Hypothalamus (tissue), 51 donors: ENCODE measurements at places on chromosomes 4 and X.

GRCh38 chr4:48017108-48017571, 568 bp downstream of the NIPAL1 start:
- peak; percentile 34 for DNase-seq

GRCh38 chrX:54076903-54077302, 32.6 kb upstream of the PHF8 start:
- no peak for DNase-seq

- no peak for DNase-seq
These were observed 195.9 kb downstream of the CPEB2 start for GRCh38 chr4:15198070-15198727.

DNA sequence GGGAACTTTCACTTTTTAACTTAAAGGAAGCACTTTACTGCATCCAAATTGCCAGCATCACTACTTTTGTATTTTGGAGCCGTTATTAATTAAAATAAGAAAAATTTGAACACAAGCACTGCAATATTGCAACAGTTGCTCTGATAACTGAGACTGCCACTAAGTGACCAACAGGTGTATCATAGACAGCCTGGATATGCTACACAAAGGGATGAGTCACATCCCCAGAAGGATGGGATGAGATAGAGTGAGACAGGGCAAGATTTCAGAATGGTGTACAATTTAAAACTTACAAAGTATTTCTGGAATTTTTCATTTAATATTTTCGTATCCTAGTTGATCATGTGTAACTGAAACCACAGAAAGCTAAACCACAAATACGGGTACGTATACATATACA, 204.1 kb downstream of the MAPK10 start:
- DNase-seq, result no peak

DNA sequence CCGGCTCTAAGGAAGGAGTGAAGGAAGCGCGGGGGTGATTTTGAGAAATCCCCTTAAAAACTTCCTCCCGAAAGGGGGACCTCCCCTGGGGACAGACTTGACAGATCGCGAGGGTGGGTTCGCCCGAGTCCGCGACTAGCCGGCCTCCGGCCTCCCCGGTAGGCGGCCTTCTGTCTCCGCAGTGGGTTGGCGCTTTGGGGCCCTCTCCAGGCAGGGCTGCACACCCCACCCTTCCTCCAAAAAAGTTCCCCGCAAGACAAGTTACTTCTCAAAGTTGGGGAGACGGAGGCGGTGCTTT, 24.8 kb downstream of the HOPX start:
- DNase-seq, result no peak

DNA sequence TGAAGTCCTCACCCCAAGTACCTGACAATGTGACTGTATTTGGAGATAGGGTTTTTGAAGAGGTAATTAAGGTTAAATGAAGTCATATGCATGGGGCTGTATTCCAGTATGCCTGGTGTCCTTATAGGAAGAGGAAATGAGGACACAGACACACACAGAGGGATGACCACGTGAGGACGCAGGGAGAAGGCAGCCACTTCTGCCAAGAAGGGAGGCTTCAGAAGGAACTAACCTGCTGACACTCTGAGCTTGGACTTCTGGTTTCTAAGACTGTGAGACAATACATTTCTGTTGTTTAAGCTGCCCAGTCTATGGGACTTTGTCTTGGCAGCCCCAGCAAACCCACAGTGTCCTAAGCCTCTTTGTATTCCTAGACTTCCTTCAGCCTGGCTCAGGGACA, 3.0 kb upstream of the SLC2A9 start:
- no peak for DNase-seq

DNA sequence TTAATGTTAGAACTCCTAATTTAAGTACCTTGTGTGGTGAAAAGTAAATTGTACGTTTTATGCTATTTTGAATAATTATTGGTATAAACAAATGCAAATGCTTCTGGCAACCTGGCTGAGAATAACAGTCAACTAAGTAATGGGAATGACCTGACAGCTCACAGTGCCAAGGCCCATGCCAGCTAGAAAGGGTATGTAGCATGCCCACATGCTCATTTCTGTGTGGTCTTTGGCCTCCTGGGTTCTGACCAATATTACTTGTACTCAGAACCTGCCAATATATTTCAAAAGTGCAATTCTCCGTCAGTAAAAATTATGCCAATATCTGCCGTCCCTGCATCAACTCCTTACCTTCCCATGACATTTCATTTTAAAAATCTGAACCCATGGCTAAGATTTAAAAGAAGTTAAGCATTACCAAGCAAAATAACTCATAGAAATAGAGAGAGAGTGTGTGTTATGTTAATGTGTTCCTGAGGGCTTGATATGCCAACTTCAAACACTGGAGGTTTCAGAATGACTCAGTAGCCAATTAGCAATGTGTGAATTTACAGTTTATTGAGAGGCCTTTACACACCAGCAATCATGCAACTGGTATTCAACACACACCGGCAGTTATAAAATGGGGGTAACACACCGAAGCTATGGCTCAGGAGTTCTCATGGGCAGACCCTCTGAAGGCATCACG, 820.8 kb downstream of the FSTL5 start:
- no peak for DNase-seq

DNA sequence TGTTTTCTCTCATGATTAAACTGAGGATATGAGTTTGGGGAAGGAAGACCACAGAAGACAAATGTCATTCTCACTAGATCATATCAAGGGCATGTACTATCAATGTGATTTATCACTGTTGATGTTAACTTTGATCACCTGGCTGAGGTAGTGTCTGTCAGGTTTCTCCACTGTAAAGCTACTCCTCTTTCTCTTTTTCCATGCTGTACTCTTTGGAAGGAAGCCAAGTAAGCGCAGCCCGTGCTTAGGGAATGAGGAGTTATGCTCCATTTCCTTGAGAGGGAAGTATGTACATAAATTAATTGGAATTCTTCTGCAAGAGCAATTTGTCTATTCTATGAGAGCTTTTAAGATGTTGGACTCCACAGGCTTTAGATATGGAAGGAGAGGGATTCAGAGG, 4.0 kb upstream of the KANTR start:
- DNase-seq, result no peak

- DNase-seq, result no peak
These were observed 12.7 kb downstream of the TSR2 start for GRCh38 chrX:54452920-54453319.

- DNase-seq, result no peak
These were observed 4.6 kb downstream of the SLC38A5 start for GRCh38 chrX:48465336-48465933.

GRCh38 chrX:28127662-28128061, 146.4 kb upstream of the DCAF8L1 start:
- no peak for DNase-seq

GRCh38 chrX:47143894-47144625, 442 bp downstream of the NDUFB11 start:
- DNase-seq, result no peak

DNA sequence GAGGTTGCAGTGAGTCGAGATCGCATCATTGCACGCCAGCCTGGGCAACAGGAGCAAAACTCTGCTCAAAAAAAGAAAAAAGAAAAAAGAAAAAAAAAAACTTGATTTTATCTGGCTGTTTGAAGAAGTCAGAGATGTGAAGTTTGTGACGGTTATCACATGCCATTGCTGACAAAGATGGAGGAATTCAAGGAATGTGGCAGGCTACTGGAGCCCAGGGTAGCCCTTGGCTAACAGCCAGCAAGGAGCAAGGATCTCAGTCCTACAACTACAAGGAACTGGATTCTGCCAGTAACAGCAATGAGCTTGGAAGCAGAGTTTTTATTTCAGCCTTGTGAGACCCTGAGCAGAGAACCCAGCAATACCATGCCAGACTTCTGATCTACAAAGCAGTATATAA, 24.3 kb upstream of the TET2 start:
- no peak for DNase-seq

GRCh38 chr4:138259824-138260223, 17.7 kb upstream of the SLC7A11 start:
- DNase-seq, result no peak

GRCh38 chr4:112058433-112058832, 86.8 kb upstream of the FAM241A start:
- DNase-seq, result no peak

GRCh38 chr4:76533314-76533713, 98.3 kb downstream of the SHROOM3 start:
- DNase-seq, result no peak

DNA sequence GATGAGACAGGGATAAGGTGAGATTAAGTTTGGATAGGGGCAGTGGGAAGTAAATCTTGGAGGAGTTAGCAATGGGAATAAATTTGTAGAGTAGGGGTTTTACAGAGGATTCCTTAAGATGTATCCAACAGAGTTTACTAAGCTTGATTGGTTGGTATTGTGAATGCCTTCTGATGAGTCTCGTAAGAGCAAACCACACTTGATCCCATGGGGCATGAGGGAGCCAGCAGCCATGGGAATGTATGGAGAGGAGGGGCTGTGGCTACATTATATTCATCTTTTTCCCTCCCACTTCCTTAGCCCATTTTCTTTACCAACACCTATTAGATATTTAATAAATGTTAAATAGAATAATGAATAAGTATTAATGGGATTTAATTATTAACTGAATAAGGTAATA, 126.6 kb upstream of the NDST3 start:
- no peak for DNase-seq

DNA sequence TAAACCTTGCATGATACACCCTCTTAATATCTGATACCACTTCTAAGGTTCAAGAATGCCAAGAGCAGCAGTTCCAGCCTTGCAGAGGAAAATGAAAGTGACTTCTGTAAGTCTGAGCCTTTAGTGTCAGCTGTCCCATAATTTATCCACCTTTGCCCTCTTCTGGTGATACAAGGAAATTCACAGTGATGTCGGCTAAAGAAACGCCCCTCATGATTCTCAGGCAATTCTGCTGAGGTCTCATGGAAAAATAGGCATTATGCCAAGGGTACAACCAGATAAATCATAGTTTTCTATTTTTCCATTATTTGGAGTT, 172.2 kb upstream of the CXCL13 start:
- no peak for DNase-seq

GRCh38 chr4:167177925-167178324, 56.4 kb downstream of the SPOCK3 start:
- no peak for DNase-seq

GRCh38 chrX:155968326-155968661, 29.2 kb upstream of the IL9R start:
- DNase-seq, result no peak

- no peak for DNase-seq
These were observed 272.3 kb downstream of the NAF1 start for GRCh38 chr4:162894387-162894786.

- no peak for DNase-seq
These were observed 42.2 kb downstream of the CASK start for GRCh38 chrX:41881166-41881565.

DNA sequence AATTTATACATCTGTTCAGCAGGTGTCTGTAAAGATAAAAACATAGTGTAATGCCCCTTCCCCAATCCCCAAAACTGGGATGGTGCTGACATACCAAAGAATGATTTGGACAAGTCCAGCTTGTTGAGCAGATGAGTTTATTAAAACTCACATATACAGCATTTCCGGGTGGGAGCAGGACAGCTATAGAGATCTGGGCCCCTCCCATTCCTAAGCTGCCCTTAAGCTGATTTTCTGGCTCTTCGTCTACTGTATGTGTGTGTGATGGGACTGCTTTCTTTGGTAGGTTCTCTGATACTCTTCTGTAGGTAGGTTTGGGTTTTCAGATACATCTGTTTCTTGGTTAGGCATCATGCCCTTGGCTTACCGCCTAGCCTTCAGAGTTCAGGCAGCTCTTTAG, 703.7 kb upstream of the PCDH10 start:
- no peak for DNase-seq

DNA sequence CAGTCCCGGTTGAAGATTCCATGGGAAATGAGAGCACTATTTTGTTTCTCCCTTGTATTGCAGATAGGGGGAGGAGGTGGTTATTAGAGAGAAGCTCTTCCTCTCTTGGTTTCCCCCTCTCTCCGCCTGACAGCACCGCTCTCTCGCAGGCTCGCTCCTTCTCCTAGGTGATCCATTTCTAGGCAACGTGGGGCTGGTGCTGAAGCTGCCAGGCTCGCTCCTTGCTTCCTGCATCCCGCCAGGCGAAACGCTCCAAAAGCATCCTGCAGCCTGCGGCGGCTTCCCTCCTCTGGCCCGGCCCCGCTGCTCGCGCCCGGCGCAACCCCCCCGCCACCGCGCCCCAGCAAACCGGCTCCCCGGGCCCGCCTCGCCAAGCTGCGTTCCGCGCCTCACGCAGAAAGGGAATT, at the start of gene GRID2:
Gene GRID2, plus strand, starts transcription at position 346 of the 407 bp plus-strand sequence.
- DNase-seq, result peak; percentile 53

GRCh38 chr4:184237612-184238011, 19.9 kb upstream of the ENPP6 start:
- DNase-seq, result no peak

- no peak for DNase-seq
These were observed 67.9 kb downstream of the GAB1 start for GRCh38 chr4:143404555-143404954.

DNA sequence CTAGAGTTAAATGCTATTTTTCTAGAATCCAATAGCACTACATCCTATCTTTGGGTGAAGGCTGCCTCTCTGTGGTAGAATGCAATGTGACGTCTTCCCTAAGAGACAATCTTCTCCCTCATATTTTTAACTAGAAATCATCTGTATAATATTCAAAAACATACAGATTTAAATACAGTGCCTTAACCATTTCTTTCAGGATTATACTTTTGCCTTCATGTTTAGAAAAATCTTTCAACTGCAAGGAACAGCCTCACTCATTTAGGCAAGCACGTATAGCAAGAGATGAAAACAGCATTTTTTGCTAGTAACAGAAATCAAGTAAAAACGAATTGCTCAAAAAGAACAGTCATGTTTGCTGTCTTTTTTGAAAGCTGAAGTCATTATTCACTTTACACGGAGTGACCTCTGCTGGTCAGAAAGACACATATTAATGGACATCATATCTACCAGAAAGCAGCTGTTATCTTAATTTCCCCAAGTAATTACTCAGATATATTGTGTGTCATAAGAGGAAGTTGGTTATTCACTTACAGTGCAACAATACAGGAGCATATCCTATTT, 422.3 kb downstream of the STPG2 start:
- no peak for DNase-seq

DNA sequence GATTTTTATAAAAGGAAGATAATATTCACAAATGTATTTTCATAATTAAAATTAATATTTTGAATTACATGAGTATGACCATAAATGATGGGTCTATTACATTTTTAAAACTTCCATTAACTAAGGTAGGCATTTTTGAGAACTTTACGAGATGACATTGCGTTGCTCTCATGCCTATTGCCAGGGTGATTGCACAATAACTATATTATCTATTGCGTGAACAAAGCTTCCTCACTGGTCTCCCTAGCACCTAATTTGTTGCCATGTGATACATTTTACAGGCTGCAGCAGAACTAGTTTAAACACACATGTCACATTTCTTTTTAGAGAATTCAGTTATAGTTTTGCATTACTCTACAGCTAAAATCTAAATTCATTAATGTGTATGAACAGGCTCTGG, 289.7 kb upstream of the GRID2 start:
- DNase-seq, result no peak

- DNase-seq, result no peak
These were observed 7.3 kb upstream of the SEL1L3 start for GRCh38 chr4:25870081-25870480.
